Liver (tissue), 10 donors: ENCODE measurements at places on chromosomes 12 and 14. TPM values are rescaled to one million over a fixed set of nuclear protein-coding genes. Genes with fewer than 3 reads are reported as not detected.

Gene KRT75
- polyA plus RNA-seq = not detected

Gene NXPH4
- polyA plus RNA-seq = 0.15 TPM

Gene RASSF8
- polyA plus RNA-seq = 2.4 TPM

Gene CCDC175
- polyA plus RNA-seq = not detected

Gene HSPA2
- polyA plus RNA-seq = 4.8 TPM

Gene CFAP251
- 2.1 TPM for polyA plus RNA-seq

Gene CPM
- 14.2 TPM for polyA plus RNA-seq

Gene RNASE7
- polyA plus RNA-seq = 0.11 TPM

Gene CPNE6
- 0.17 TPM for polyA plus RNA-seq

Gene TSPAN11
- 0.13 TPM for polyA plus RNA-seq

Gene A2M
- polyA plus RNA-seq = 2,622 TPM
